ENCODE measurements at places on chromosomes 16 and 17.
A peak's percentile ranks its signal among the peaks of the same experiment; 100 is the strongest.

DNA sequence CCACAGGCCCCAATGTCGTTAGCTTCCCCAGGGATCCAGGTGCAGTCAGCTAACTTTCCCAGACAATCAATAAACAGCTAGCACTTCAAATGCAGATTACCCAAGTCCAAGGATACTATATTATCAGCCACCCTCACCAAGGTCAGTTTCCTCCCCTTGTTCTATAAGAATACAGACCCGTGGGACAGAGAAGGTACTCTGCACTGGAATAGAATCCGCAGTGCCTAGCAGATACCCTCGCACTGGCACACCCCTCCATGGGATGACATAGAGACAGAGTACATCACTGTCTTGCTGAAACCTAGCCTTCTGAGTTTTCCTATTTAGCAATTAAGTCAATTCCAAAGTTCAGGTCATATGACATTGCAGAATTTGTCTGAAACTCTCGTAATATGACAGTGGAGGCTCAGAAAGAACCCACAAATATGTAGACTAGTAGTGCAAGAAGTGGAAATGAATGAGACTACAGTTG is 40.0 kb upstream of the ABCA10 start:
- no peaks in the 10 kb centered on the region for H3K36me3 ChIP-seq
- H3K4me1 ChIP-seq, result no peaks in the 10 kb centered on the region
- no peak for DNase-seq
- no peak overlapping the region for H3K27ac ChIP-seq
- no peaks in the 10 kb centered on the region for H3K27me3 ChIP-seq
- no peak overlapping the region for H3K4me3 ChIP-seq

DNA sequence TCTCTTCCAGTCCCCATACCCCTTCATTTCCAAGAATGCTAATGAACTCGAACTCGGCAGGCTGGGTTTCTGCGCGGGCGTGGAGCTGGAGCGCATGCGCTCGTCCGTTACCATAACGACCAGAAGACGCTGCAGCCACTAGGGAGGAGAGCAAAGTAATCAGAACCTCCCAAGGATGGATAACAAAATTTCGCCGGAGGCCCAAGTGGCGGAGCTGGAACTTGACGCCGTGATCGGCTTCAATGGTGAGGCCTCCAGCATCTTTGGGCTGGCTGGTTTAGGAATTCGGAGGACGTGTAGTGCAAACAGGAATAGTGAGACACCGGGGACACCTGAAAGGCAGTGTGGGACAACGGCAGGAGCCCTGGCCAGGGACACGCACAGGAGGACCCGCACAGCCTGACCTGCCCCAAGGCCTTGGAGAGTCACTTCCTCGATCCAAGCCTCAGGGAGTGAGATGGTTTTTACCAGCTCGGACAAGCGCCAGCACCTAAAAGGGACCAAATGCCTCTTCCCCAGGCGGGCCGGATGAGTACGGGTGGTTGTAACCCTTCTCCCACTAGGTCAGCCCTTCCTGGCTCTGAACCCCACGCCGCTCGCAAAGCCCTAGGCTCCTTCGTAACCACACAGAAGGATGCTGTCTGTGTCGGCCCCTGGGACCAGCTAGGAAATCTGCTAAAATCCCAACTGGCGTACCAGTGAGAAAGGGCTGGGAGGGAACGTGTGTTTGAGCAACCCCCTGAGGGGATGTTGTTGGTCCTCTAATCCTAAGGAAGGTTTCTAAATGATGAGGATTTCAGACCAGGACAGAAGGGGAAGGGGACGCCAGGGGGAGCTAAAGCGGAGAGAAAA is at the start of gene CFAP52:
CFAP52 (plus strand) TSS at position 122 of the 852 bp plus-strand sequence; CDS start at position 176, 54 bp downstream.
- H3K4me3 ChIP-seq, result peak within 1 kb of the TSS; percentile 89
- H3K27me3 ChIP-seq, result no peaks in the 10 kb centered on the region
- H3K4me1 ChIP-seq, result peaks cover 5% of the 10 kb centered on the region

DNA sequence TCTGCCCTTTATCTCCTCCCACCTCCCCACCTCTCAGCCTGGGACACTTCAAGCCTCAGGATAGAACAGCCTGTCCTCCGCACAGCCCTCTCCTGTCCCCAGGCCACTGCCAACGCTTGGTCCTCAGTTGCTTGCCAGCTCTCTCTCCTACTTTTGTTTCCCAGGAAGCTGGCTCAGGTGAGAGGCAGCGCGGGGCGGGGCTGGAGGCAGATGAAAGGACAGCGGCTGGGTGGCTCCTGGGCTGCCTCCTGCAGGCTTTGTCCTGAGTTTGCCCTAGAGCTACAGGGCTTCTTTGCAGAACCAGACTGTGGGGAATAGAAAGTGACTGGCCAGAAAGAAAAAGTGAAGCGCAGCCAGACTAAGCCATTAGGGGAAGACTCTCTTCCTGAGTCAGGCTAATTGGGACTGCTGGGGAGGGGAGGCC is 48.2 kb upstream of the CDC42EP4 start:
- peak; percentile 53 for DNase-seq
- no peak overlapping the region for H3K4me3 ChIP-seq
- peaks cover 16% of the 10 kb centered on the region for H3K4me1 ChIP-seq
- no peak overlapping the region for H3K27ac ChIP-seq

- no peaks in the 10 kb centered on the region for H3K4me1 ChIP-seq
- H3K27ac ChIP-seq, result no peak overlapping the region
- no peak overlapping the region for H3K4me3 ChIP-seq
- H3K27me3 ChIP-seq, result no peaks in the 10 kb centered on the region
These were observed 22.5 kb upstream of the NSMCE1 start for GRCh38 chr16:27291106-27291505.

GRCh38 chr16:73725156-73725555 is 571.5 kb upstream of the PSMD7 start:
- no peak overlapping the region for H3K4me3 ChIP-seq
- H3K27me3 ChIP-seq, result no peaks in the 10 kb centered on the region
- H3K36me3 ChIP-seq, result no peaks in the 10 kb centered on the region
- H3K27ac ChIP-seq, result no peak overlapping the region
- DNase-seq, result no peak
- no peaks in the 10 kb centered on the region for H3K4me1 ChIP-seq

DNA sequence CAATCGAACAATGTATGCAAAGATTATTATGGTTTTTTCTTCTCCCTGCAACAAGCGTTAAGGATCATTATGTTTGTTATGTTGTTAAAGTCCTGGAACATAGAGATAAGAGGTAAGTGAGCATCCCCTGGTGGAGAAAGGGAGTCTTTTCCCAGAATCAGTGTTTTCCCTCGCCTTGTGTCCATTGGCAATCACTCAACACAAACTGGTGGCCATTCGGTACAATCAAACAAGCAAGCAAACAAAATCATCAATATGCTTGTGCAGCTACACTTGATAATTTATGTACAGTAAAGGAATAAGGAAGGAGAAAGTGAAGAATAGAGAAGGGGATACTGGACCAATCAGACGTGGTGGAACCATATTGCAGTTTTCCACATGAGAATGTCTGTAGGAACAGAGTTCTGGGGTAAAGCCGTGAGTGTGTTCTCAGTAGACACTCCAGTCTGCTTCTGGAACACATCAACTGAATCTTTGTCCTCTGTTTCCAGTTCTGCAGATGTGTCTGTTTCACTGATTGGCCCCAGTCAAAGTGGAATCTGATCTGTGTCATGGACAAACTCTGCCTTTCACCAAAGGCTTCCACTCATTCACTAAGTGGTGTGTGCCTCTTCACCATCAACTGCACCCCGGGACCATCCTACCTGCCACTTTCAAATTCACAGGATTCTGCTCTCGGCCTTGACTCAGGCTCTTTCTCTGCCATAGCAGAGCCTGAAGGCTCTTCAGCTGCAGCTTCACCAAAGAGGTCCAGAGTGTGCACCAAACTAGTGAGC is 169.5 kb downstream of the AHSP start:
- no peaks in the 10 kb centered on the region for H3K4me1 ChIP-seq
- no peak overlapping the region for H3K4me3 ChIP-seq
- no peaks in the 10 kb centered on the region for H3K27me3 ChIP-seq
- H3K27ac ChIP-seq, result no peak overlapping the region
- peak; percentile 61 for DNase-seq

GRCh38 chr16:9105189-9105588 is 13.7 kb downstream of the HAPSTR1 start:
- peaks cover 4% of the 10 kb centered on the region for H3K4me1 ChIP-seq
- H3K36me3 ChIP-seq, result peaks cover 30% of the 10 kb centered on the region
- H3K4me3 ChIP-seq, result no peak overlapping the region
- no peak for DNase-seq

GRCh38 chr17:1725642-1726511 is 1.4 kb downstream of the WDR81 start:
- H3K4me3 ChIP-seq, result no peak overlapping the region
- H3K4me1 ChIP-seq, result peaks cover 9% of the 10 kb centered on the region
- H3K27ac ChIP-seq, result no peak overlapping the region
- peaks cover 2% of the 10 kb centered on the region for H3K36me3 ChIP-seq
- no peak for DNase-seq
- no peaks in the 10 kb centered on the region for H3K27me3 ChIP-seq

- no peaks in the 10 kb centered on the region for H3K36me3 ChIP-seq
- no peak for DNase-seq
- H3K27ac ChIP-seq, result no peak overlapping the region
- H3K27me3 ChIP-seq, result no peaks in the 10 kb centered on the region
- no peaks in the 10 kb centered on the region for H3K4me1 ChIP-seq
These were observed 160.1 kb upstream of the IRX3 start for GRCh38 chr16:54446639-54447038.

DNA sequence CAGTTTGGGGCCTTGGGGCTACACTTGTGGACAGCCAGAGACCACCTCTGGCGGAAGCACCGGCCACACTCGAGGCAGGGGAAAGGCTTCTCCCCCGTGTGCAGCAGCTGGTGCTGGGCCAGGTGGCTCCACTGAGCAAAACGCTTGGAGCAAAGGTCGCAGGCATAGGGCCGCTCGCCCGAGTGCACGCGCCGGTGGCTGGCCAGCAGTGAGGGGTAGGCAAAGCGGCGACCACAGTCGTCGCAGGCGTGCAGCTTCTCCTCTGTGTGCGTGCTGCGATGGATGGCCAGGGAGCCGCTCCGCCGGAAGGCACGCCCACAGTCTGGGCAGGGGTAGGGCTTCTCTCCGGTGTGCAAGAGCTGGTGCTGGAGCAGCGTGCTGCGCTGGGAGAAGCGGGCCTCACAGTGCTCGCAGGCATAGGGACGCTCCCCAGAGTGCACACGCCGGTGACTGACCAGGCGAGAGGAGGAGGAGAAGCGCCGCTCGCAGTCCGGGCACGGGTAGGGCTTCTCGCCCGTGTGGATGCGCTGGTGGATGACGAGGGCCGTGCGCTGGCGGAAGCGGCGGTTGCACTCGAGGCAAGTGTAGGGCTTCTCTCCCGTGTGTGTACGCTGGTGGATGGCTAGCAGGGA is 5.8 kb downstream of the ZNF689 start:
- H3K4me1 ChIP-seq, result no peaks in the 10 kb centered on the region
- no peak for DNase-seq
- peak overlapping the region; percentile 16 for H3K4me3 ChIP-seq
- H3K27me3 ChIP-seq, result no peaks in the 10 kb centered on the region
- no peak overlapping the region for H3K27ac ChIP-seq

- H3K27me3 ChIP-seq, result no peaks in the 10 kb centered on the region
- no peak for DNase-seq
- peak overlapping the region; percentile 88 for H3K27ac ChIP-seq
- no peaks in the 10 kb centered on the region for H3K4me1 ChIP-seq
These were observed 878 bp downstream of the TAOK1 start for GRCh38 chr17:29390851-29391631.

GRCh38 chr17:47969930-47970724 is 786 bp upstream of the CDK5RAP3 start:
- no peak overlapping the region for H3K4me3 ChIP-seq
- H3K27me3 ChIP-seq, result no peaks in the 10 kb centered on the region
- peaks cover 14% of the 10 kb centered on the region for H3K4me1 ChIP-seq
- H3K27ac ChIP-seq, result no peak overlapping the region

- H3K36me3 ChIP-seq, result no peaks in the 10 kb centered on the region
- H3K4me3 ChIP-seq, result no peak overlapping the region
- H3K27ac ChIP-seq, result no peak overlapping the region
- DNase-seq, result no peak
- H3K4me1 ChIP-seq, result no peaks in the 10 kb centered on the region
These were observed 76.0 kb downstream of the CACNG3 start for GRCh38 chr16:24332178-24332577.

All from trophoblast cell (in vitro differentiated cells and primary cell).